ENCODE measurements at places on chromosomes 5 and 9. TPM values are rescaled to one million over a fixed set of nuclear protein-coding genes. Genes with fewer than 3 reads are reported as not detected.

DNA sequence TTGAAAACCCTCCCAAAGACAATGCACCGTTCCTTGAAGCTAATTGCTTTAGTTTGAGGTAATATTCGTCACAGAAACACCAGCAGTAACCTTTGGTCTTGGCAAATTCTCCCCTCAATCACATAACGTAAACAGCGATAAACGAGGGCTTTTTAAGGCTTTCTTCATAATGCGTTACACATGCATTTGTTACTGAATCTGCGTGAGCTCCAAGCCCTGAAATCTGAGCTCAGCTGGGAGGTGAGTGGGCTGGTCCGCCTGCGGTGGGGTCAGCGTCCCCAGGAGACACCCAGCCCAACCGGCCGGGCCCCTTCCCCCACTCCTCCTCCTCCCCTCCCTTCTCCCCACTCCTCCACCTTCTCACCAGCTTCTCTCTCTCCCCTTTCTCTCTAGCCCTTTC is 91.1 kb downstream of the BARX1 start:
- DNase-seq, result no peak
- H3K4me3 ChIP-seq, result no peak overlapping the region
- no peaks in the 10 kb centered on the region for H3K27me3 ChIP-seq

GRCh38 chr5:172703952-172704351 is 62.9 kb downstream of the NEURL1B start:
- DNase-seq, result no peak
- no peak overlapping the region for H3K4me3 ChIP-seq
- no peaks in the 10 kb centered on the region for H3K4me1 ChIP-seq

DNA sequence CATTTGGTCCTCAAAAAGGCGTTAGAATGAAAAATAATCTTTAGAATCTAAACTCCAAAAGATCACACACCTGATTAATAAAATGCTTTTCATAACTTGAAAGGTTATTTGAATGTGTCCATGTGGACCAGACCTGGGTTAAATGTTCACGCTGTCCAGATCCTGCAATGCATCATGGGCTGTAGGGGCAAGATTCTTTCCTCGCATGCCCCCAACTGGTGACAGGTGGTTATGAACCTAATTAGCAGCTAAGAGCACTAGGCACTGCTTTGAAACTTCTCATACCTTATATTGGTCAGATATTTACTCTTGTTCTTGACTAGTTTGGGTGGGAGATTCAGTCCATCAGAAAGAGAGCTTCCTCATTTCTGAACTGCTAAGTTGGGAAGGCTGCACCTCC is 19.3 kb upstream of the PIP5K1B start:
- H3K4me3 ChIP-seq, result no peak overlapping the region
- H3K36me3 ChIP-seq, result no peaks in the 10 kb centered on the region
- no peaks in the 10 kb centered on the region for H3K27me3 ChIP-seq
- no peak overlapping the region for H3K27ac ChIP-seq
- no peak for DNase-seq

DNA sequence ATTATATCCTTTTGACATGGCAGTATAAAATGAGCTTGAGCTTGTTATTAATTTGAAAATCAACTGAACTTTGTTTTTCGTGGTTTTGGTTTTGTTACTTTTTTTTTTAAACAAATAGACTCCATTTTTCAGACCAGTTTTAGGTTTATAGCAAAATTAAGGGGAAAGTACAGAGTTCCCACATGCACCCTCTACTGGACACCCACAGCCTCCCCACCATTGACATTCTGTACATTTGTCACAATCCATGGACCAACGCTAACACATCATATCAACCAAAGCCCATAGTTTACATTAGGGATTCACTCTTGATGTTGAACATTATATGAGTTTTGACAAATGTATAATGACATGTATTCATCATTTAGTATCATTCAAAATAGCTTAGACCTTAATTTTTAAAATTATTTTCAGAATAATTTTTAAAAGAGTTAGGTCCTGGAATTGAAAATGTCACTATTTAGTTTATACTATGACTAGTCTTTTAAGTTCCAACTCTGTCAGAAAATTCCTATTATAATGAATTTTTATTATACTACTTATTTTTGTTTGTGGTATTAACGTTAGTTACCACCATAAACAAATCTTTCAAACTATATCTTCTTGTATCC is 35.3 kb upstream of the JMY start:
- H3K27ac ChIP-seq, result no peak overlapping the region
- no peaks in the 10 kb centered on the region for H3K27me3 ChIP-seq
- no peaks in the 10 kb centered on the region for H3K4me1 ChIP-seq
- H3K36me3 ChIP-seq, result no peaks in the 10 kb centered on the region

INSL6 gene
- not detected for total RNA-seq

- no peaks in the 10 kb centered on the region for H3K27me3 ChIP-seq
- H3K36me3 ChIP-seq, result no peaks in the 10 kb centered on the region
- no peak overlapping the region for H3K4me3 ChIP-seq
- no peak for DNase-seq
- H3K27ac ChIP-seq, result no peak overlapping the region
Measured at GRCh38 chr5:93592883-93593282, 9.9 kb downstream of the NR2F1 start.

DNA sequence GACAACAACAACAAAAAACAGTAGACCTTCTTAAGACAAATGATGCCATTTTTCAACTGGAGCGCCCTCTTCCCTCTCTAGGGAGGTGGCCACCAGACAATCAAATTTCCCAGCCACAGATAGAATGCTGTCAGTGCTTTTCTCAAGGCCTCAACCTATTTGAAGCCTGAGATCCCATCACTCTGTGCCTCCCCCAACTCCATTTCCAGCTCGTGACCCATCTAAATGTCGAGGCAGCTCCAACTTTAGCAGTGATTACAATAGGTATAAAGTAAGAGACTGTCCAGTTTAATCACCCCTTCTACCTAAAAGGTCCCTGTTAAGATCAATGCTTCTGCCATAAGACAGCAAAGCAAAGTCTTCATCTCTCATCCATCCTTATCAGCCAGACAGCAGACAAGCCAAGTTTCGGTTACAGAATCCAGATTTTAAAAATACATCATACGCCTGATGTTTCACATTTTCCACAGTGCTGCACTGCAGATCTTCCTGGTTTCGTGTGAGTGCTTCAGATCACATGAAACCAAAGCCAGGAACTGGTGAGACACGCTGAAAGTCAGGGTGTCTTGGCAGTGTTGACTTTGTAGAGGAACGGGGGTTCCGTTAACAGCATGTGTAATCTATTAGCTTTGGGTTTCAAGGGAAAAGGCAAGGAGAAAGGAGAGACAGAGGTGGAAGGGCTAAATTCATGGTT is 447.8 kb downstream of the ENC1 start:
- no peaks in the 10 kb centered on the region for H3K4me1 ChIP-seq
- no peak for DNase-seq
- no peaks in the 10 kb centered on the region for H3K27me3 ChIP-seq
- no peak overlapping the region for H3K4me3 ChIP-seq
- H3K36me3 ChIP-seq, result no peaks in the 10 kb centered on the region

DNA sequence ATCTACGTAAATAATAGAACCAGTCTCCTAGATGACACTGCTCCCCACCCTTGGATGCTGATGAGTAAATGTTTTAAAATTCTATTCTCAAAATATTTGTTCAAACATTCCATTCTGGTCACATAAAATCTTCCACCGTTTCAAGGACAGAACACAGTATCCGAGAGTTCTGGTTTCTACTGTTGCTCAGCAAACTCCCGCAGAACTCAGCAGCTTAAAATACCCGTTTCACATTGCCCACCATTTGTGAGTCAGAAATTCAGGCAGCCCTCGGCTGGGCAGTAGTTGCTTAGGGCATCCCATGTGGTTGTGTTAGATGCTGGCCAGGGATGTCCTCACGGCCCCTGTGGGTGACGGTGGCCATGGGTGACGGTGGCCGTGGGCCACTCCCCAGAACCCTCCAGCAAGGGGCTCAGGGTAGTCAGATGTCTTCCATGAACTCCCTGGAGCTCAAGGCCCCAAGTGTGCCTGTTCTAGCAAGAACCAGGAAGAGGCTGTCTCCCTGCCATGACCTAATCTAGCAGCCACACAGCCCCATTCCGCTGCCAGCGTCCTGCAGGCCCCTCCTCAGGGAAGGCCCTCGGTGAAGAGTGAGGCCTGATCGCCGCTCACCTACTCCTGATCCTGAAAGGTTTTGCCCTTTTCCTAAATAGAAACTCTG is 17.4 kb downstream of the MGAT1 start:
- 0 out of 2 replicates have a peak, but pooled peaks cover 1% of the 10 kb centered on the region for H3K36me3 ChIP-seq
- no peaks in the 10 kb centered on the region for H3K27me3 ChIP-seq
- peaks cover 24% of the 10 kb centered on the region for H3K4me1 ChIP-seq
- no peak overlapping the region for H3K4me3 ChIP-seq
- no peak for DNase-seq

DNA sequence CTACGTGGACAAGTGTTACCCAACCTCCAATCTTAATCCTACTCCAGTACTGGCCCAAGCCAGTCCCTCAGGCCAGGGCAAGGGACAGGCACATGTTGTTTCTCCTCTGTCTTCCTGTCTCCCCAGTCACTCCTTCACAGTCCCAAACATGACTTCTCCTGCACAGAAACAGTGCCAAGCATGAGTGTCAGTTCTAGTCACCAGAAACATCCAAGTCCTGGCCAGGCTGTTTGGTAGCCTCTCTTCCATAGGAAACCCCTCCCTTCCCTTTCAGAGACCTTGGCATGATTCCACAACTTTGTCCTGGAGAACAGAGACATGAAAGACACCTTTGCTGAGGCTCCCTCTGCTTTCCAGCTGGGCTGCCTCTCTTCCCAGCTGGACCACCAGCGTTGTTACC is 56.2 kb upstream of the SLC2A8 start:
- H3K36me3 ChIP-seq, result no peaks in the 10 kb centered on the region
- DNase-seq, result no peak
- H3K27ac ChIP-seq, result no peak overlapping the region
- H3K27me3 ChIP-seq, result no peaks in the 10 kb centered on the region
- H3K4me3 ChIP-seq, result no peak overlapping the region

DNA sequence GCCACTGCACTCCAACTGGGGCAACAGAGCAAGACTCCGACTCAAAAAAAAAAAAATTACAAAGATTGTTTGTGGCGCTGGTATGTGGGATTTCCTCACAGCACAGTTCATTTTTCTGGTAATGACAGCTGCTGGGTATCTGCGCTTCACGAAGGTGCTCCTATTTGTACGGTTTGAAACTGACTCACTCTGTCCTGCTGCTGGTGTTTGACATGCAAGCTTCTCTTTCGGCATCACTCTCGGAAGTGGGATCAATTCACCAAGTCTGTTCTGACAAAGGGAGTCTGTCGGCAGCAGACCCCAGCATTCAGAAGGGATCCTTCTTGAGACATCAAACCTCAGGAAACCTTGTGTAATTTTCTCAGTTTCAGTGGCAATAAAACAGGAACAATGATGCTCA is 26.3 kb downstream of the MAML1 start:
- H3K27me3 ChIP-seq, result no peaks in the 10 kb centered on the region
- H3K4me3 ChIP-seq, result no peak overlapping the region
- DNase-seq, result no peak
- no peaks in the 10 kb centered on the region for H3K36me3 ChIP-seq
- peaks cover 26% of the 10 kb centered on the region for H3K4me1 ChIP-seq

EEIG1 gene
- total RNA-seq, result 47.1 TPM

GRCh38 chr5:107088907-107089306 is 581.8 kb downstream of the EFNA5 start:
- no peaks in the 10 kb centered on the region for H3K4me1 ChIP-seq
- no peak for DNase-seq
- no peak overlapping the region for H3K4me3 ChIP-seq
- no peak overlapping the region for H3K27ac ChIP-seq

CCDC192 gene
- not detected for total RNA-seq

FST gene
- total RNA-seq, result 0.77 TPM

GRCh38 chr5:175629261-175629660 is 28.6 kb upstream of the HRH2 start:
- no peaks in the 10 kb centered on the region for H3K36me3 ChIP-seq
- no peak for DNase-seq
- H3K4me1 ChIP-seq, result no peaks in the 10 kb centered on the region
- H3K27me3 ChIP-seq, result no peaks in the 10 kb centered on the region

GRCh38 chr9:120692901-120693699 is 21.2 kb downstream of the MEGF9 start:
- no peak overlapping the region for H3K27ac ChIP-seq

DNA sequence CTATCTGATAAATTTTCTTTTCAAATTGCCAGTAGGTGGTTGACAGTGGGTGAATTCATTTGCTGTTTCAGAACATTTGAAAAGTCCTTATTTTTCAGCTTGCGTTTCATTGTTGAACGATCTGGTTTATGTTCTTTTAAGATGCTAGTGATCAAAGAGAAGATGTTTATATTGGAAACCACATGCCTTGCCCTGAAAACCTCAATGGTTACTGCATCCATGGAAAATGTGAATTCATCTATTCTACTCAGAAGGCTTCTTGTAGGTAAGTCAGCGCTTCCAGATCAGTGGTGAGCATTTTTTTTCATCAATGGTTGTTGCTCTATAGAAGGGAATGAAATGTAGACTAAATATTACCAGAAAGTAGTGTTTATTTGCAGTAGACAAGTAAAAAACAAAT is 16.6 kb upstream of the CAVIN4 start:
- no peaks in the 10 kb centered on the region for H3K27me3 ChIP-seq
- H3K4me1 ChIP-seq, result no peaks in the 10 kb centered on the region
- no peak overlapping the region for H3K27ac ChIP-seq
- no peak for DNase-seq

- no peaks in the 10 kb centered on the region for H3K27me3 ChIP-seq
- peaks cover 36% of the 10 kb centered on the region for H3K4me1 ChIP-seq
- peak; percentile 34 for DNase-seq
- no peaks in the 10 kb centered on the region for H3K36me3 ChIP-seq
- H3K4me3 ChIP-seq, result no peak overlapping the region
Measured at GRCh38 chr5:149486726-149487635, 64.3 kb downstream of the CSNK1A1 start.

DNA sequence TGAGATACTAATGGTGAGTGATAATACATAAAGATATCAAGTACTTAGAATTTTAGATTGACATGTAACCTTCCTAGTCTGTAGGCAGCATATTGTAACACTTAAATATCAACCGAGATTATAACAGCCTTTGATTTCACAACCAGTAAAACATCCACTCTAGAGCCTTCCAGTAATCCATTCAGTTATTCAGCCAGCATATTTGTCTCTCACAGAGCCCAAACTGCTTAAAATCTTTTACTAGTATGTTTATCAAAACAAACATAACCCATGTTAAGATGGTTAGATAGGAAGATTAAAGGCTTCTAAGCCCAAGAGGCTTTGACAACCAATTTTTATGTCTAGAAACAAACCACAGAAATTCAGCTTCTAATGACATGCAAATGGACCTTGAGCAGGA is 177.9 kb upstream of the FST start:
- H3K4me3 ChIP-seq, result no peak overlapping the region
- H3K4me1 ChIP-seq, result no peaks in the 10 kb centered on the region
- H3K36me3 ChIP-seq, result no peaks in the 10 kb centered on the region
- no peak overlapping the region for H3K27ac ChIP-seq
- no peak for DNase-seq
- H3K27me3 ChIP-seq, result no peaks in the 10 kb centered on the region

- DNase-seq, result no peak
- H3K36me3 ChIP-seq, result no peaks in the 10 kb centered on the region
- H3K27ac ChIP-seq, result no peak overlapping the region
- H3K27me3 ChIP-seq, result no peaks in the 10 kb centered on the region
- peak overlapping the region; percentile 56 for H3K4me3 ChIP-seq
Measured at GRCh38 chr9:89496645-89497256, 1.2 kb downstream of the SEMA4D start.

SPINK4 gene
- total RNA-seq, result 2.1 TPM

IFNA2 gene
- total RNA-seq, result not detected

All from Caco-2 (cell line).